ENCODE measurements at places on chromosomes 1 and 21.
A peak's percentile ranks its signal among the peaks of the same experiment; 100 is the strongest.

GRCh38 chr1:226946285-226946684, 6.2 kb downstream of the COQ8A start:
- DNase-seq = no peak

- DNase-seq = no peak
Observed at GRCh38 chr1:113846391-113847035, 25.0 kb downstream of the PTPN22 start.

DNA sequence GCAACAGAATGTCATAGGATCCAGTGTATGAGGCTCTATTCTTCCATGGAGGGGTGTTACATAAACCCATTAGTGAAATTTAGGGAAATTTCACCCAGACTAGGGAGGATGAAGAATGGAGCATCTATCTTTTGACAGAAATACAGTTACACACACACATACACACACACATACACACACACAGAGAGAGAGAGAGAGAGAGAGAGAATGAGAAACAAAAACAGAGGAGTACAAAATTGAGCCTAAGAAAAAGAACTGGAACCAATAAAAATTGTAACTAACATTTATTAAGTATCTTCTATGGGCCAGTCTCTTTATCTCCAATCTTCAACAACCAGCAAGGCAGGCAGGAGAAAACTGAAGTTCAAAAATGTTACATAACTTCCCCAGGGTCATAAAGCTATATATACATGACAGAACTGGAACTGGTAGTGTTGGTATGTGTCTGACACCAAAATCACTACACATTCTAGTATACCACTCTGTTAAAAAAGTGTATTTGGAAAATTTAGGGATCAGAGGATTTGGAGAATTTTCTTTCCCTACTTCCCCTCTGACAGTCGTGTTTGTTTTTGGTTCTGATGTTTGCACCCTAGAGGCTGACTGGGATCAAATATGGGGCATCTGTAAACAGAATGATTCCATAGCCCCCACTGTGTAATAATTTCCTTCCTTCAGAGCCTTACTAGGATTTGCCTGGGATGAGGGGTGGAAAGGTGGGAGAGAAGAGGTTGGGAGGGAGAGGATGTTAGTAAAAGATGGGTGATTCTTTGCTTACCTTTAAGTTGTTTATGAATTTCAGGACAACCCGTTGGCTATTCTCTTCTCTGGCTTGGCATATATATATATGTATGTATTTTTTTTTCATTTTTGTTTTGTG, 1.0 kb upstream of the ZFYVE9 start:
- DNase-seq = no peak

- DNase-seq = no peak
Observed at GRCh38 chr1:167755654-167756053, 33.9 kb downstream of the MPZL1 start.

DNA sequence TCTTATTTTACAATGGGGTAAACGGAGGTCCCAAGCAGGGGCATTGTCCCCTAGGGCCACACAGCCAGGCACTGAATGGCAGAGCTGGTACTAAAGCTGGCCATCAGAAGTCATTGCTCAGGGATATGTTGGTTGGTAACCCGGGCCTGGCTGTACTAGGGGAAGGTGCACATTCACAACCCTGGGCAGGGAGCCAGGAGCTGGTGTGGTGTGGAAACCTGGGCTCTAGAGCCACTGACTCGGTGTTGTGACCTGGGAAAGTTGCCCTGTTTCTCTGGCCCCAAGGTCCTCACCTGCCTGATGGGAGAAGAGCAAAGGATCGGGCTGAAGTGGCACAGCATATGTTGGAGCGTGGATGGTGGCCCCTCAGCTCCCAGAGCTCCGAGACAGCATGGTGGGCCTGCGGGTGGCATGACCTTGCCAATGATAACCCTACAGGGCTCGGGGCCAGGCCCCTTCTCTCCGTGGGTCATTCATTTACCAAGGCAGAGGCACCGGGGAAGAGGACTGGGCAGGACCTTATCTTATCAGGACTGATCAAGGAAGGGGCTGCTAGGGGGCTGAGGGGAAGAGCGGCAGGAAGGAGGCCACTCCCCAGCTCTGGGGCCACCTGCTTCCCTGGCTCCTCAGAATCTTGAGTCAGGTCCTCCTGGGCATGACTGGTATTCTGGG, 274.1 kb downstream of the TRABD2B start:
- DNase-seq = no peak

DNA sequence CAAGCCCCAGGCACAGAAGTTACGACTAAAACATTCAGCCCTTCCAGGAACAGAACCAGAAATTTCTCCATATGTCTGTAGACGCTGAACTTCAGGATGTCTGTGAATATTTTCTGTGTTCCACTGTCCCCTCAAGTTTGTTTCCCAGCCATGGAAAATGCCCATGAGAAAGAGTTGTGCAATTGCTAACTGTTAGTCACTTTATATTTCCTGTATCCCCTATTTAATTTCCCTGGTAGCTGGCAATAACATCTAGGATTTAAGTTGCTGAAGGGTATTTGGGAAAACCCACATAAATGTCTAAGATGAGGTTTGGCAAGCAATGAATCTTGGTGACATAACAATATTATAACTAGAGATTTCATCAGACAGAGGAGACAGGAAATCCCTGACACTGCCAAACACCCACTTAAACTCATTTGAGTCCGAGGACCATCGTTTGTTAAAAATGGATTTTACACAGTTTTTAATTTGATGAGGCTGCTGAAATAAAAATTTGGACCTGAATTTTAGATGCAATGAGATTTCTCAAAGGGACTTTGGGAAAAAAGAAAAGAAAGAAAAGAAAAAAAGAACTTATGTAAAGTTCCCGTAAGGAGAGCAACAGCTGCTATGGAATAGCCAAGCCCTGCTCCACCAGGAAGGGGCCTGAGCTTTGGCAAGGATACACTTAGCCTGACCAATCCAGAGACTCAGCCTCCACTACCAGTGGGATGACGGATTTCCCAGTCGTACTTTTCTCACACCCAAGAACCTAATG, 21.8 kb upstream of the ERRFI1 start:
- DNase-seq = no peak

- DNase-seq = no peak
Observed at GRCh38 chr1:167643441-167643840, 13.4 kb downstream of the RCSD1 start.

DNA sequence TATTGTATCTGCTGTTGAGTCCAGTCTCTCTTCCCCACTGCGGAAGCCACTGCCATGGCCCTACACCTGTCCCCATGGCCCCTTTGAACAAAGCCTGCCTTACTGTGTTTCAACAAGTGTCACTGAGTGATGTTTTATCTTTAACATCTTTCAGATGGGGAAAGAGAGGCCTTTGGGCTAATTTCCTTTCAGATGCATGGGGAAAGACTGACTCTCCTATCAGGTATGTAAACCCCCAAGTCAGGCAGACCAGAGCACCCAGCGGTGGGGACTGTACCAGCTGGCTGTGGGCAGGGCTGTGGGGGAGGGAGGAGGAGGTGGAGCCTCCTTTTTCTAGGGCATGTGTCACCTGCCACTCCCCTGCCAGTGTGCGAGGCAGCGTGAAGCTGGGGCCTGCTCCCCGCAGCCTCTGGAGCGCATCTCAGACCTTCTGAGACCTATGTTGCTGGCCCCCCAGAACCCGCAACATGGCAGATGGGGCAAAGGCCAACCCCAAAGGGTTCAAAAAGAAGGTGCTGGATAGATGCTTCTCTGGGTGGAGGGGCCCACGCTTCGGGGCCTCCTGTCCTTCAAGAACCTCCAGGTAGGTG, at the start of gene PLA2G2F:
PLA2G2F (plus strand) TSS at position 363 of the 590 bp plus-strand sequence; CDS start at position 468, 105 bp downstream.
- DNase-seq = no peak

GRCh38 chr1:207981976-207982375, 71.1 kb upstream of the CD34 start:
- no peak for DNase-seq

- DNase-seq = no peak
Observed at GRCh38 chr1:107198561-107198960, 57.7 kb downstream of the NTNG1 start.

DNA sequence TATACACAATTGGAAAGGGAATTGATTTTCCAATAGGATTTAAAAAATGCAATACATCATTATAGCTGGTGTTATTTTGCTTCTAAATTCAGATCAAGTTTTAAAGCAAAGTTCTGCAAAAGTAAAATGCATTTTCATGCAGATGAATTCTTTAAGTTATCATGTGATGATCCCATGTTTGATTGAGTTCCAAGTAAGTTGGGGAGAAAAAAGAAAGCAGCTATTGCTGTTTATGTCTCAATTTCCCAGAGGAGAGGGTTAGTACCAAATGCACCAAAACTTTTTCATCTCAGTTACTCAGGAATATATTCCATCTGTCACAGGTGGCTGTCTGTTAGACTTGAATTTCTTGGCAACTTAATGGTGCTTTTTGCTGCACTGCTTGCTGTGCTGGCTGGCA, 29.7 kb downstream of the HSPA13 start:
- DNase-seq = no peak

GRCh38 chr1:18283601-18284385, 176.2 kb downstream of the IGSF21 start:
- no peak for DNase-seq

- DNase-seq = peak; percentile 51
Observed at GRCh38 chr1:1788136-1788535, 9.9 kb upstream of the NADK start.

DNA sequence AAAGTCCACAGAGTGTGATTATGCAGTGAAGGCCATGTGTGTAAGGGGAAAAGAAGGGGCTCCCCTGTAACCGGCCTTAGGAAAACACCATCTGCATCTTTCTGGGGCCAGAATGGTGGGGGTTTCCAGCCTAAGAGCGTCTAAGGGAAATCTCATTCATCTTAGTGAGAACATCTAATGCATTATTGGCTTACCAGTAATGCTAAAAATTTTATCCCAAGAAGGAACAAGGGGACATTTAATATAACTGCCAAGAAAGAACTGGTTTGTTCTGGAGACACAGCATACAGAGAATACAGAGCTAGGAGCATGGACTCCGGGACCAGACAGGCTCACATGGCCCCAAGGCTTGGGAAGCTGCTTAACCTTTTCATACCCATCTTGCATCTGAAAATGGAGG, 58.3 kb upstream of the DSCAM start:
- no peak for DNase-seq

- no peak for DNase-seq
Observed at GRCh38 chr1:174871886-174872285, 127.9 kb upstream of the CACYBP start.

DNA sequence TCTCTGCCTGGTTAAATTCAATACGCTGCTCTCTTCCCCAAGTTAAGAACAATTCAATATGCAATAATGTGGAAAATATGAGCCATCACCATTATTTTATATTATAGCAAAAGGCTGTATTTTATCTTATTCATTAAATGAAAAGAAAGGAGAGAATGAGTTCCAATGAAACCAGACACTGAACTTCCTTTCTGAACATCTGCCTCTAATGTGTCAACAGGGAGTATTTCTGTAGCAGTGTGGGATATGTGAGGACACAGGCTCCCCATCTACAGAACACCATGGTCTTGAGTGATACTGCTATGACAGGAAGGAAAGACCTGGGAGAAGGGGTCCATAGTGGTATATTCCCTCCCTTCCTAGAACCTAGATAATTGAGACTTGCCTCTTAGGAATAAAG, 46.3 kb downstream of the CASQ2 start:
- no peak for DNase-seq

DNA sequence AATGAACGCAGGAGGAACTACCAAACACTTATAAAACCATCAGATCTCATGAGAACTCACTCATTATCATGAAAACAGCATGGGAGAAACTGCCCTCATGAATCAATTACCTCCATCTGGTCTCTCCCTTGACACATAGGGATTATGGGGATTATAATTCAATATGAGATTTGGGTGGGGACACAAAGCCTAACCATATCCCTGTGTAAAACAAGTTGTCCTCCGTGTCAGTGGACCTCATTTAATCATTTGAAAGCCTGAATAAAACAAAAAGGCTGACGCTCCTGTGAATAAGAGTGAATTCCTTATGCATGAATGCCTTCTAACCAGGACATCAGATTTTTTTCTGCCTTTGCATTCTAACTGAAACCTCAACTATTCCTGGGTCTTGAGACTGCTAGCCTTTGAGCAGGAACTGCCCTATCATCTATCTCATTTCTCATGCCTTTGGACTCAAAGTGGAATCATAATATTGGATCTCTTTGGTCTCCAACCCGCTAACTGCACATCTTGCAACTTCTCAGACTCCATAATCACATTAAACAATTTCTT, 648.8 kb downstream of the ADGRL2 start:
- DNase-seq = no peak

All from left ventricle myocardium superior (tissue), 1 donor.